CD8-positive, alpha-beta memory T cell (primary cell): ENCODE measurements at places on chromosomes 7 and 10.

- DNase-seq: no peak
These were observed 376.1 kb upstream of the MTPN start for GRCh38 chr7:136353287-136353686.

DNA sequence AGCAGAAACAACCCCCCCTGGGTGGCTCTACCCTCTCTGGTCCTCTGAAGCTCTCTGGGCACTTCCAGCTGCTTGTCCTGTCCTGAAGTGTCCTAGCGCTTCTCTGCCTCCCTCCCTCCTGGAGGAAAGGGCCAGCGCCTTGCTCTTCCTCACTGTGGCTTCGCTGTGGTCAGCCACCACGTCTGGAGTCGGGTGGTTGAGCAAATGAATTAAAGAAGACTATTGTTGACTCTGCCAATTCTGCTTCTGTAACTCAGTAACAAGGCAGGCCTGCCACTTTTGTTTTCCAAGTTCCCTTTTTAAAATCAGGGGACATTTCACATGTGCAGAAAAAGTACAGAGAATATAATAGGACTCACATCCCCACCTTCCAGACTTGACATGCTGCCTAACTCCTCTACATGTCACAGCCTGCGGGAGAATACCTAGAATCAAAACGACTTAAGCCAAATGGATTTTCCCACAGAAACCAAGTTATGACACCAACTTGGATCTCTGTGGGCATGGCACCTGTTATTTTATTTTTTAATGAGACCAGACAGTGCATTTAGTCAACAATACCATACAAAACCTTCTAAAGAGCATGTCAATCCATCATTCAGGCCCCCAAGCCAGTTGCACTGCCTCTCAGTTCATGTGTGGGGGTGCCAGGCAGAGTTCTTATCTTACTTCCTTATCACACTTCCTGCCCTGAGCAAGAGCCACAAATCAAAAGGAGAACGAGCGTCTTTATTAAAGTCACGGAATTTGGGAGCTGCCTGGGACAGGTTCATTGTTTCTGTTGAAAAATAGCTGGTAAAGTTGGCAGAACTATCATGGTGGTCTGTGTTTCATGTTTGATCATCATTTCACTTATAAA, 6.8 kb downstream of the FFAR4 start:
- no peak for DNase-seq

- no peak for DNase-seq
These were observed 116.0 kb downstream of the PTPN20 start for GRCh38 chr10:47027108-47027783.

DNA sequence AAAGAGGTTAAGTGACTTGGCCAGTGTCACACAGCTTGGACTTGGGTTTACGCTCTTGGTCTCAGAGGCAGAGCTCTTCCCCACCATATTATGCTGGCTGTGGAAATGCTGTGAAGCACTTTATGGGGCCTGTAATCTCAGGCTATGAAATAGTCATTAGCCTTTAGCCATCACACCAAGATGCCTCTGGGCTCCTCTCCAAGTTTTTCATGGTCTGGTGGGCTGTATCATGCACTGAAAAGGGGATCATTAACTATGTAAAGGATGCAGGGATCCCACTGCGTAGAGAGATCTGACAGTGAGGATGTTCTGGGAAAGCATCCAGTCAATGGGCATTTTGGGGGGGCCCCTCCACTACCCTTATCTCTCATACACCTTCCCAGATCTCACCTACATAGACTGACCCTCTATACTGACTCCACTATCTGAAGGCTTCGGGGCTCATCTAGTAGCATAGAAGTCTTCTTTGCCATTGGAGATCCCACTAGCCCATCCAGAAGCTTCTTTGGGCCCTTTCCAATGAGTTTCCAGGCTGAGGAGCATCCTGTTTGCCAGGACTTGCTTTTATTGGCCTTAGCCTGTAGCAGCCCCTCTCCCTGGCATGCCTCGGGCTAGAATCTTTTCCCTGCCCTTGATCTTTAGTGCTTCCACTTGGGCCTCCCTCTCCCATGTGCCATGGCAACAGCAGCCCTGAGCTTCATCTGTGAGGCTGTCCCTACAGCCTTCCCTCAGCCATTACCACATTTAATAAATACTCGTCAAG, 19.6 kb downstream of the FRMPD2 start:
- no peak for DNase-seq

DNA sequence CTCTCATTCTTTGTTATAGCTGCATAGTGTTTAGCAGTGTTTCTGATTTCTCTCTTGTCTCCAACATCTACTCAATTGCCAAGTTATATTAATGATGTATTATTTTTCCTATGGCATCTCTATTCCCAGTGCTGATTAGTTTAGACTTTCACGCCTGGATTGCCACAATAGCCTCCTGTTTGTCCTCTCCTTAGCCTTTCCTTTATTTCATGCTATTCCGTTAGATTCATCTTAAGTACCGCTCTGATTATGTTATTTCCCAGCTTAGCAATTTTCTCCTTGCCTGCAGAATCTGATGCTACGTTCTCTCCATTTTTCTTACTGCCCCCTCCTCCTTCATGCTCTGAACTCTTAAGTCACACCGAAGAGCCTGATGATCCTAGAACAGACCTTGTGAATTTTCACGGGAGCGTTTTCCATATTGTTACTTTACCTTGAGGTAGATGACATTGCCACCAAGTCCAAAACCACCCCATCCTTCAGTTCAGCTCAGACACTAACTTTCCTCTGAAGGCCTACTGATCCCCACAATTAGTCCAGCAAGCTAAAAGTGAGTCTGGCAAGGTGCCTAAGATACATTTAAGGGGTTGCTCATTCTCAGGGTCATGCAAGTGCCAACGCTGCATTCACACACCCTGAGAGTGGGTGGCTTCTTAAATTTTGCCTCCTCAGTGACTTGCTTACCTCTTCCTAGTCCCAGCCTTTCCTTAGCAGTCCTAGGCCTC, 6.6 kb upstream of the NRF1 start:
- no peak for DNase-seq

GRCh38 chr10:57468894-57469432, 798.7 kb downstream of the IPMK start:
- no peak for DNase-seq
